Transverse colon (tissue), 4 donors: ENCODE measurements at places on chromosomes 3 and 15.

DNA sequence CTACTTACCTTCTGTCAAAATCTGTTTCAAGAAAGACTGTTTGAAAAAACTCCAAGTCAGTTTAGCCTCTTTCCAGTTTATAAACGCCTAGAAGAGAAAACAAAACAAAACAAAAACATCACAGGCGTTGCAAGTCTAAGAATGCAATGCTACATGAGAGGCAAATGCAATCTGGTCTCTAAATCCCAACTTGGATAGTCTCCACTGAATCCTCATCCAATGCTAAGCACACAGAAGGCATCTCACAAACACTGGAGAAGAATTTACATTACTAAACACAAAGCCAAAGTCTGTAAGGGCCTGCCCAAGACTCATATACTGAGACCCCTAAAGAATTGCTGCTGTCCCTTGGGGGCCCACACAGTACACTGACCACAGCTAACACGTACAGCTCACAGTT lies 18.4 kb downstream of the RFT1 start:
- no peak for DNase-seq

DNA sequence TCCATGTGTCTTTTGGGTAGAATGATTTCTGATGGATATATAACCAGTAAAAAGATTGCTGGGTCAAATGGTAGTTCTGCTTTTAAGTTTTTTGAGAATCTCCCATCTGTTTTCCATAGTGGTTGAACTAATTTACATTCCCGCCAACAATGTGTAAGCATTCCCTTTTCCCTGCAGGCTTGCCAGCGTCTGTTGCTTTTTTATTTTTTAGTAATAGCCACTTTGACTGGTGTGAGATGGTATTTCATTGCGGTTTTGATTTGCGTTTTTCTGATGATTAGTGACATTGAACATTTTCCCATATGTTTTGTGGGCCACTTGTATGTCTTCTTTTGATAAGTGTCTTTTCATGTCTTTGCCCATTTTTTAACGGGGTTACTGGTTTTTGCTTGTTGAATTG lies 36.3 kb upstream of the MB21D2 start:
- DNase-seq: no peak

DNA sequence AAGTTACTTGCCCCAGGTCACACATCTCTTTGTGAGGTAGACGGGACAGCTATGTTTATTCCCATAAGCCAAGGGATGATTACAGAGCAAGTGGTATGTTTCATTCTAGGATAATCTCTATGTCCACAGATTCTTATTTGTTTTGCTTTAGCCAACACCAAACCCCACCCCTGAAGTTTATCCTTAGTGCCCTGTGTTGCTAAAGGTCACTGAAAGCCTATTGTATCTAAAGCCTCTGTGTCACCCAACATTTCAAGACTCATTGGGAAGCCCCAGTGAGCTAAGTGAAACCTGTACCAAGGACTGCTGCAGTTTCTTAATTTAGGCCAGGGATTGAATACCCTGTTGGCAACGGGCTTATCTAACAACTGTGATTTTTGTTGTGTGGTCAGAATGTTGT lies 135.6 kb downstream of the ADAMTS9 start:
- DNase-seq: no peak

GRCh38 chr3:4320096-4320911 lies 17.1 kb downstream of the SETMAR start:
- DNase-seq: no peak

DNA sequence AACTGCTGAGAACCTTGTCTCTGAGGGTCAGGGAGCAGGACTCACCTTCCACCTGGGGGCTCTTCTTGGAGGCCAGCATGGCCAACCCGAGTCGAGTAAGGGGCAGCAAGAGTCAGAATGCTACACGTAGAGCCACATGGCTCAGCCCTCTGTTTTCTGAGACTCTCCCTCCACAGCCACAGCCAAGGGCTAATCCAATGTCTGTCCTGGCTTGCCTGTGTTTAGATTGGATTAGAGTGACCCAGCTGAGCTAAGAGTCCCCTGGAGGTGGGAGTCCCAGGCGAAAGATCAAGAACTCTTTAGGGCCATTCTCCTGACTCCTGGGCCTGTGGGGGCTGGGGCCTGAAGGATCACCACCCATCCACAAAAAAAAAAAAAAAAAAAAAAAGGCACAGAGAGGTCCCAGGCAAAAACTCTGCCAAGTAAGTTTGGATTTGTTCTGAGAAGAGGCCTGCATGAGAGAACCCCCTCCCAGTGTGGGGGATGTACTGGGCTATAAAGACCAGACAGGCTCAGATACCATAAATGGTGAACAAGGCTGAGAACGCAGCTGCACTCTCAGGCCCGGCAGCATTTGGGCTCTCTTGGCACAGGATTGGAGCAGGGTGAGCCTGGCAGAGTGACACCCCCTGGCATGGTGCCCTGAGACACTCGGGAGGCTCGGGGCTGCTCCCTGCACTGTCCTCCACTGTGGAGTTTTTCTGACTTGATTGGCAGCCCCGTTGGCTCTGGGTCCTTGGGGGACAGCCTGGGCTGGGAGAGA lies 88.0 kb upstream of the OSBPL11 start:
- DNase-seq: peak; percentile 47

DNA sequence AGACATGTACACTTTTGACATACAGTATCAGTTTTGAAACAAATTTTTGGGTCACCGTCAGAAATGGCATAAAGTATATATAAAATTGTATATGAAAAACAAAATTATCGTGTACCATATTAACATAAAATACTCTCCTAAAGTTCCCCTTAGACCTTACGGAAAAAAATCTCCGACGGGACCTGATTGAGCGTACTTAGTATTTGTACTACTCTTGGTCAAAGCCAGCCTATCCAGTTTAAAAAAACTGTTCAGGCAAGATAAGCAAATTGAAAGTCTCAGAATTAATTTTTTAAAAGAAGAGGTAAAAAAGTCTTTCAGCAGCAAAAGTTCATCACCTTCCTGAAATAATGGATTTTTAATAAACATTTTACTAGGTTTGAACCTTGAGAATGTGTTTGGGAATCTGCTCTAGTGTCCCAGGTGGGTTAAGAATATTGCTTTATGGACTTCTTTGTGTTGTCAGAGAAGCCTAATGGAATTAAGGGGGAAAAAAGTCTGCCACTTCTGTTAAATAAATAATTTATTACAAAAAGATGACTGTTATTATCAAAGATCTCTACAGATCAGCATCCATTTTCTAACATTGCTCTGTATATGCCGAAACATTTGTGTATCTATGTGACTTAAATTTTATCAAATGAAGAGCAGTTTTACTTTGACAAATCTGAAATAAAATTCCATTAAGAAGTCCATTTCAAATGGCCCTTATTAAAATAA lies 48.6 kb downstream of the ZBTB20 start:
- DNase-seq: no peak
